ENCODE measurements at places on chromosomes 2 and 18.

- H3K4me1 ChIP-seq, result no peaks in the 10 kb centered on the region
- H3K27me3 ChIP-seq, result no peaks in the 10 kb centered on the region
- H3K36me3 ChIP-seq, result no peaks in the 10 kb centered on the region
- H3K4me3 ChIP-seq, result no peak overlapping the region
These were observed 102.6 kb downstream of the HS6ST1 start for GRCh38 chr2:128215897-128216642.

- H3K27me3 ChIP-seq, result no peaks in the 10 kb centered on the region
- no peaks in the 10 kb centered on the region for H3K36me3 ChIP-seq
- no peak overlapping the region for H3K4me3 ChIP-seq
- no peak overlapping the region for H3K27ac ChIP-seq
- H3K4me1 ChIP-seq, result no peaks in the 10 kb centered on the region
These were observed 68.8 kb downstream of the DOK6 start for GRCh38 chr18:69469444-69469919.

GRCh38 chr2:174322149-174322548, 12.6 kb upstream of the SP9 start:
- no peak for DNase-seq
- no peak overlapping the region for H3K4me3 ChIP-seq
- no peak overlapping the region for H3K27ac ChIP-seq
- no peaks in the 10 kb centered on the region for H3K36me3 ChIP-seq
- peaks cover 14% of the 10 kb centered on the region for H3K4me1 ChIP-seq

DNA sequence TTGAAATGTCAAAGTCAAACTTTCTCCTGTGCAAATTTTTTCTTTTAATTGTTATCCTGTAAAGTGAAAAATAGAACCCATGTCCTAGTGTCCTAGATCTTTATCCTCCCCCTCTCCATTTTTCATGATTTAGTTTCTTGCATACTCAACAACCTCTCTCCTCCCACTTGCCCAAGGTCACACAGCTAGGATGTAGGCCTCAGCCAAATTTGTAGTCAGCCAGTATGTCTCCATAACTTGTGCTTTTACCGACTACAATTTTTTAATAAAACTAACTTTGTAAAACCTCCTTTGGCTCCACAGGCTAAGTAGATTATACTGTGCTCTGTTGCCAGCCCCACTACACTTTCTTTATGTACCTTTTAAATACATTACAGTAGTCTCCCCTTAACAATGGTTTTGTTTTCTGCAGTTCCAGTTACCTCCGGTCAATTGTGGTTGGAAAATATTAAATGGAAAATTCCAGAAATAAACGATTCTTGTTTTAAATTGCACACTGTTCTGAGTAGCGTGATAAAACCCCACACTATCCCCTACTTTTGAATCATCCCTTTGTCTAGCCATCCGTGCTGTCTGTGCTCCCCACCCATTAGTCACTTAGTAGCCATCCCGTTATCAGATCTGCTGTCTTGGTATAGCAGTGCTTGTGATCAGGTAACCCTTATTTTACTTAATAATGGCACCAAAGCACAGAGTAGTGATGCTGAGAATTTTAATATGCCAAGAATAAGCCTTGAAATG, 22.8 kb downstream of the GULP1 start:
- no peak for DNase-seq
- H3K4me1 ChIP-seq, result no peaks in the 10 kb centered on the region
- H3K27me3 ChIP-seq, result no peaks in the 10 kb centered on the region
- no peak overlapping the region for H3K4me3 ChIP-seq
- H3K36me3 ChIP-seq, result no peaks in the 10 kb centered on the region

DNA sequence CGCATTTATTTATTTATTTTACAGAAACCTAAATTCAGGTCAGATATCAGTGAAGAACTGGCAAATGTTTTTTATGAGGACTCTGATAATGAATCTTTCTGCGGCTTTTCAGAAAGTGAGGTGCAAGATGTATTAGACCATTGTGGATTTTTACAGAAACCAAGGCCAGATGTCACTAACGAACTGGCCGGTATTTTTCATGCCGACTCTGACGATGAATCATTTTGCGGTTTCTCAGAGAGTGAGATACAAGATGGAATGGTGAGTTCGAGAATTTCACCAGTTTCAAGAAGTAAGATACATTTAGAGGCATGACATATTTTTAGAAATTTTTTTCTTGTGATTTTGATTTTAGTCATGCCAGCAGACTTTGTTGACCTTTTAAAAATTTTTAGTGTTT, 4.6 kb downstream of the CDCA7 start:
- H3K4me1 ChIP-seq, result peaks cover 20% of the 10 kb centered on the region
- no peak overlapping the region for H3K27ac ChIP-seq
- DNase-seq, result no peak
- H3K4me3 ChIP-seq, result no peak overlapping the region
- no peaks in the 10 kb centered on the region for H3K36me3 ChIP-seq

GRCh38 chr18:48292229-48292628, 117.0 kb downstream of the ZBTB7C start:
- no peaks in the 10 kb centered on the region for H3K27me3 ChIP-seq
- no peaks in the 10 kb centered on the region for H3K4me1 ChIP-seq
- no peaks in the 10 kb centered on the region for H3K36me3 ChIP-seq
- no peak overlapping the region for H3K27ac ChIP-seq

- no peaks in the 10 kb centered on the region for H3K4me1 ChIP-seq
- H3K27ac ChIP-seq, result no peak overlapping the region
- no peaks in the 10 kb centered on the region for H3K36me3 ChIP-seq
- no peak overlapping the region for H3K4me3 ChIP-seq
These were observed 401.2 kb downstream of the PTH2R start for GRCh38 chr2:208807756-208808155.

- no peak overlapping the region for H3K4me3 ChIP-seq
- H3K27ac ChIP-seq, result no peak overlapping the region
- H3K27me3 ChIP-seq, result no peaks in the 10 kb centered on the region
- no peaks in the 10 kb centered on the region for H3K36me3 ChIP-seq
- no peak for DNase-seq
These were observed 311.0 kb downstream of the ZEB2 start for GRCh38 chr2:144208924-144209323.

GRCh38 chr2:216491793-216492596, 6.6 kb upstream of the RPL37A start:
- H3K36me3 ChIP-seq, result no peaks in the 10 kb centered on the region
- H3K4me3 ChIP-seq, result no peak overlapping the region
- DNase-seq, result no peak
- no peak overlapping the region for H3K27ac ChIP-seq
- no peaks in the 10 kb centered on the region for H3K27me3 ChIP-seq

GRCh38 chr2:227886149-227886548, 14.7 kb downstream of the DAW1 start:
- DNase-seq, result no peak
- H3K36me3 ChIP-seq, result no peaks in the 10 kb centered on the region
- no peaks in the 10 kb centered on the region for H3K4me1 ChIP-seq
- H3K27me3 ChIP-seq, result no peaks in the 10 kb centered on the region
- H3K4me3 ChIP-seq, result no peak overlapping the region

DNA sequence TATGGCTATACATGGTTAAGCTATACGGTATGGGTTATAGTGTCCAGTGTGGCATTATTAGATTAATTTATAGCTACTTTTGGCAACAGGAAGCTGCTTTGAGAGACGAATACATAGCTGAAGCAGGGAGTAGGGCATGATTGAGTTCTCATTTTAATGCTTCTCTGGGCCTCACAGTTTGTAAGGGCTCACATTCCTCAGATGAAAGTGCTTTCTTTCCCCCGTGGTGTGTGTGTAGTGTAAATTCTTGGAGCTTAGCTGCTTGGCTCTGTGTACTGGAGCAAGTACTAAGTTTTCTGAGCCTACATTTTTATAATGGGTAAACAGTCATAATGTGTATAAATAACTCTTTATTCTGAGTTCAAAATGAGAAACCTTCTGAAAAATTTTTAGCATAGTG, 173.7 kb downstream of the PTPRM start:
- H3K27ac ChIP-seq, result no peak overlapping the region
- no peak overlapping the region for H3K4me3 ChIP-seq

GRCh38 chr2:77479395-77479794, 42.8 kb downstream of the LRRTM4 start:
- H3K4me1 ChIP-seq, result no peaks in the 10 kb centered on the region
- no peaks in the 10 kb centered on the region for H3K36me3 ChIP-seq
- H3K27me3 ChIP-seq, result no peaks in the 10 kb centered on the region
- H3K27ac ChIP-seq, result no peak overlapping the region
- no peak for DNase-seq
- H3K4me3 ChIP-seq, result no peak overlapping the region

GRCh38 chr2:217987391-217987790, 15.4 kb downstream of the TNS1 start:
- no peak overlapping the region for H3K4me3 ChIP-seq
- H3K27me3 ChIP-seq, result no peaks in the 10 kb centered on the region
- H3K4me1 ChIP-seq, result no peaks in the 10 kb centered on the region
- no peaks in the 10 kb centered on the region for H3K36me3 ChIP-seq
- DNase-seq, result no peak
- H3K27ac ChIP-seq, result no peak overlapping the region

DNA sequence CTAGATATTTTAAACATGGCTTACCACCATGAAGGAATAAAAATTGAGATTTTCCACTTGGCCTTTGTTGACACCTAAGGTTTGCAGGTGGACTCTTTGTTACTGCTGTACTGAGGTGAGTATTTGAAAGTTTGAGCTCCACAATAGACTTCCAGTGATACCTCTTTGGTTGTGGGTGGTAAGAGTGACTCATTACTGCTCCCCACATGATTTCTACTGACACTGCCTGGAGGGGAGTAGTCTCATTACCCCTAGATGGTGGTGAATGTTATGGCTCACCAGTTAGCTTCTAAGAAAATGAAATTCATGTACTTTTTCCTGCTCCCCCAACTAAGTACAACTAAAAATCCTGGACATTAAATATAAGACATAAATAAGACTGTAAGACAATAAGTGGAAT, 1183.1 kb upstream of the TMEFF2 start:
- no peak for DNase-seq
- H3K4me3 ChIP-seq, result no peak overlapping the region
- no peak overlapping the region for H3K27ac ChIP-seq
- H3K27me3 ChIP-seq, result no peaks in the 10 kb centered on the region
- H3K4me1 ChIP-seq, result no peaks in the 10 kb centered on the region

- no peak overlapping the region for H3K4me3 ChIP-seq
- no peak for DNase-seq
- H3K36me3 ChIP-seq, result no peaks in the 10 kb centered on the region
- no peaks in the 10 kb centered on the region for H3K4me1 ChIP-seq
- H3K27me3 ChIP-seq, result no peaks in the 10 kb centered on the region
- no peak overlapping the region for H3K27ac ChIP-seq
These were observed 96.7 kb upstream of the COPS8 start for GRCh38 chr2:236988690-236989624.
